AG04449 (cell line): ENCODE measurements at places on chromosomes 5 and 9.

GRCh38 chr9:95733741-95734666, 141.5 kb upstream of the ERCC6L2 start:
- DNase-seq = no peak

DNA sequence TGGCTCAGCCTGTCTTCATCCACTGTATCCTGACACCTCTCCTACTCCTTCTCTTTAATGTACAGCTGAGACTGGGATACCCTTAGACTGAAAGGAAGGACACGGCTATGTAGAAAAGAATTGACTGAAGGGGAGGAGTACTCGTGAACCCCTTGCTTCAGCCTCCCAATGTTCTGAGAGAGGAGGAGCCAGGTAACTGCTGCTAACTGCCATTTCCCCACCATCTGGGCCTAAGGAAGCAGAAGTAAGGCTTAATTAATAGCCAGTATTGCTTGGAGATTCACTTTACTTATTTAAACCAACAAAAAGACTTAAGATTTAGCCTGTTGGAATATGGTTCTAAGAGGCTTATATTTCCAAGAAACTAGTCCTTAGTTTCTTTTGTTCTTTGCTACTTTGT, 18.8 kb upstream of the RGS3 start:
- DNase-seq = no peak

GRCh38 chr5:108430931-108431608, 49.2 kb upstream of the FBXL17 start:
- no peak for DNase-seq

- no peak for DNase-seq
Measured at GRCh38 chr5:173281910-173282309, 46.3 kb downstream of the STC2 start.

DNA sequence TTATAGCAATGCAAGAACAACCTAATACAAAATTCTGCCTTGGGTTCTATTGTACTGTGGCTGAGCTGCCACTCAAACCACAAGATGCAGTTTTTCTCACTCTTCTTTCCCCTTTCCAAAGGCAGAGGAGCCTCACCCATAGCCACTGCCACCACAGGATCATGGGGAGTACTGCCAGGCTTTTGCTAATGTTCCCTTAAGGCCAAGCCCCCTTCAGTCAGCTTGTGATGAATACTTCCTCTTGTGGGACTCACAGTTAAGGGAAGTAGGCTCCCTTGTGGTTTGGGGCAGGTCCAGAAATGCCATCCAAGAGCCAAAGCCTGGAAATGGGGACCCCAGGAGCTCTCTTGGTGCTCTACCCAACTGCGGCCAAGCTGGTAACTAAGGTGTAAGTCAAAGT, 258.7 kb downstream of the SPATA31D1 start:
- DNase-seq = no peak

- no peak for DNase-seq
Measured at GRCh38 chr9:137545123-137545522, 5.1 kb downstream of the PNPLA7 start.

DNA sequence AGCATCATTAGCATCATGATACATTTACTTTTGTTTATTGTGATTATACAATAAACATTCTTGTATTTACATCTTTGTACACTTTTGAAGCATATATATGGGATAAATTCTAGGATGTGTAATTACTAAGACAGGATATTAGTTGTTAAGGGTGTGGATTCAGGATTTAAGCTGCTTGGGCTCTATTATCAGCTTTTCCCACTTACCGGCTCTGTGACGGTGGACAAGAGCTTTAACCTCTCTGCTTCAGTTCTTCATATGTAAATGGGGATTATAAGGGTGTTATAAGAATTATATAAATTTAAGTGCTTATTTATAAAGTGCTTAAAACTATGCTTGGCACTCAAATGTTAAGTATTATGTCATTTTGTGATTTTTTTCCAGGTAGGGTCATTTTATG, 131.1 kb downstream of the FER start:
- DNase-seq = no peak

DNA sequence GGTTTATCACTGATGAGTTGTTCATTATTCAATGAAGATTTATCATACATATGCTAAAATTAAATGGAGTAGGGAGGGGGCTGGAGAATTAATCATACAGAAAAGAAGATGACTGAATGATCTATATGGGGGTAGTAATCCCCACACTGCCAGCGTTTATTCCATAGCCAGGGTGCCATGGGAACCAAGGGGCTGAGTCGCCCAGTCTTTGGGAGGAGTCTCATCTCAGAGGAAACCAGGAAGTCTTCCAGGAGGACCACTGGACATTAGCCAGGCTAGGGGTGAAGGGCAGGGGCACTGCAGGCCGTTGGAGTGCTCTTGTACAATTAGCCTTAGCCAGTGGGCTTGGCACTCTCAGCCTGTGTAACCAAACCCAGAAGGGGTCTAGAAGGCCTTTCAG, 226.5 kb downstream of the ARL15 start:
- DNase-seq = no peak
